ENCODE measurements at places on chromosomes 12 and 14.

DNA sequence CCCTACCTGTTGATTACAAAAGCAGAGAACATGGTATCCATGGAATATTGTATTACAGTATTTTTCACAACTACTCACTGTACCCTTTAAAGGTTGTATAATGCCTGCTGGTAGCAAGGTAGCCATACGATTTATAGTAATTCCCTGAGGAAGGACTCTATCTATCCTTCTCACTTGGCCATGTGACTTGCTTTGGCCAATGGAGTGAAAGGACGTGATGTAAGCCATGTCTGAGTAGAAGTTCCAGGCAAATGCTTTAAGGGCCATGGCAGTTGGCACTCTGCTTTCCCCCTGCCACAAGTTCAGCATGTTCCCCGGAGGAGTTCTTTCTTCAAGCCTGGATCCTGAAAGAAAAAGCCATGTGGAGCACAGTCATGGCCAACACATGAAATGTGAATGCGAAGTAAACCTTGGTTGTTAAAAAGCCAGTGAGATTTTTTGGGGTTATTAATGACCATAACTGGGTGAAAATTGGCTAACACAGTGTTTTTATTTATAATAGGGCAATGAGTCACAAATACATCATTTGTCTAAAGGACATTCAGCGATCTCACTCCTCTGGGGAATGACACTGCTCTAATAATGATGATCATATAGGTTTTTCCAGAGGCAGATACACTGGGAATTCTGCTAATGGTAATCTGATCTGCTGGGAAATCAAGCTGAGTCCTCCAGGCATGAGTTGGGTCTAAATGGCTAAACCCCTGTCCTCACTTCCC is 67.4 kb upstream of the SLC38A2 start:
- peak; percentile 22 for DNase-seq

GRCh38 chr12:75658901-75659823 is 147.8 kb upstream of the KRR1 start:
- peak; percentile 18 for DNase-seq

- DNase-seq = no peak
These were observed 495.1 kb upstream of the CCDC196 start for GRCh38 chr14:65991104-65991503.

GRCh38 chr14:22188318-22188717 is 400.7 kb downstream of the DAD1 start:
- DNase-seq = no peak

DNA sequence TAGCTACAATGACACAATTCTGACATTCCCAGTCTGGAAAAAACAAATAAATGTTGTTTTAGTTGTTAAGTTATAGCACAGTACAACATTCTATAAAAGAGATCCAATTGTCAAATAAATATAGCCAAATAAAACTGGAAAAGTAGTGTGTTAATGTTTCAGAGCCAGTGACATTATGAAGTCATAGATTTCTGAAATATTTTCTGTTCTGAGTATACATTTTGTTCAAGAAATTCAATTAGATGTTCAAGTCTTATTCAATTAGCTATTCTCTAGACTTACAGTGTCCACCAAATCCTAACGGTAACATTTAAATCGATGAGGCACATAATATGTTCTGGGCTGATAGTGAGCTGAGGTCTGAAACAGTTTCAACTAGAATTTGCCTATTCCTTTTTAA is 196.1 kb upstream of the ABCD2 start:
- no peak for DNase-seq

DNA sequence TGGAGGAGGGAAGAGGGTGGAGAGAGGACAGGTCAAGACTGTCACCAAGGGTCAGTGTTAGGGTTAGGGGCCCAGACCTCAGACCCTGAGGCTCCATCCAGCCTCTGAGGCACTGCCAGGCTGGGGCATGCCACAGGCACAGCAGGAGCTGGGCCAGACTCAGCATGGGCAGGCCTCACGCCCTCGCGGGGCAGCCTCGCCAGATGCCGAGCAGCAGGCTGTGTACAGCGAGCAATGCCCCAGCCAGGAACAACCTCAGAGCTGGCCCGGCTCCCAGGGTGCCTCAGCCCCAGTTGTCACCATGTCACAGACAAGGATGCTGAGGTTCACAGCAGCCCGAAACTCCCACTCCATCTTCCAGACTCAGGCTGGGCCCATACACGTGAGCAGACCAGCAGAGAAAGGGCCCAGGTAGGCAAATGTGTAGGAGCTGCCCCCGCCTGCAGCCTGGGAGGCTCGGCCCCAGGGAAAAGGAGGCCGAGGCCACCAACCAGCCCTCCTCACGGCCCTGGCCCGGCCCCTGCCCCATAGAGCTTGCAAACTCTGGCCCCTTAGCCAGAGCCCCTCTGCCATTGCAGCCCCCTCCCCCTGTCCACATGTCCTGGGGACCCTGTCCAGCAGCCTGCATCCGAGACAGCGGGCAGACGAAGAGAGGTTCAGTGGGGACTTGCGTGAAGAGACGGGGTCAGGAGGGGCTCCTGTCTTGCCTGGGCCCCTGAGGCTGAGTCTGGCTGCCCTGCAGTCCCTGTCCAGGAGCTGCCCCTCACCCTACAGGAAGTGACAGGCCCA is 7.5 kb downstream of the C14orf180 start:
- no peak for DNase-seq

DNA sequence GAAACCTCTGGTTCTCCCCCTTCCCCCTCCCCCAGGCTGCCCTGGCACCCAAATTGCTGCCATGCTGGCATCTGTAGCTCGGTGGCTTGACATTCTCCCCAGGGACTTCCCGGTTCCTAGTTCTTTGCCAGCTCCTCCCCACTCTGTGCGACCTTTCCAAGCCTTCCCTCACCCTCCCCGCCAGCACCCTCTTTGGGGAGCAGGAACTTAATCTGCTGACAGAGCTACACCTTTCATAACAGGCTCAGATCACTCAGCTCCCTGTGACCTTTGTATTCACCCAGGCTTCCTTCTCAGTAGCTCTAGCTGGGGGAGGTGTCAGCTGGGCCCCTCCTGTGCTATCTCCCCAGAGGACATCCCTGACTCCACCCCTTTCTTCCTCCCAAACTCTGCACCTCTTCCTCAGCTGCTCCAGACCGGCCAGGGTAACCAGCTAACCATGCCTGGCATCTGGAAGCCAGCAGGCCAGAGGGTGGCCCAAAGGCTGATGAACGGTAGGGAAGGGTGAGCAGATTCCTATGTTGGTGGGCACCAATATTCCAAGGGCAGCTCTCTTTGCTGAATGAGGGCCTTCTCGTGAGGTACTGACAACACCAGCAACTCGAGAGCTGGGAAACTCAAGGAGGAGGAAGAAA is 1.8 kb upstream of the COX14 start:
- DNase-seq = peak; percentile 80

GRCh38 chr12:47507221-47507620 is 198.6 kb downstream of the RPAP3 start:
- no peak for DNase-seq

DNA sequence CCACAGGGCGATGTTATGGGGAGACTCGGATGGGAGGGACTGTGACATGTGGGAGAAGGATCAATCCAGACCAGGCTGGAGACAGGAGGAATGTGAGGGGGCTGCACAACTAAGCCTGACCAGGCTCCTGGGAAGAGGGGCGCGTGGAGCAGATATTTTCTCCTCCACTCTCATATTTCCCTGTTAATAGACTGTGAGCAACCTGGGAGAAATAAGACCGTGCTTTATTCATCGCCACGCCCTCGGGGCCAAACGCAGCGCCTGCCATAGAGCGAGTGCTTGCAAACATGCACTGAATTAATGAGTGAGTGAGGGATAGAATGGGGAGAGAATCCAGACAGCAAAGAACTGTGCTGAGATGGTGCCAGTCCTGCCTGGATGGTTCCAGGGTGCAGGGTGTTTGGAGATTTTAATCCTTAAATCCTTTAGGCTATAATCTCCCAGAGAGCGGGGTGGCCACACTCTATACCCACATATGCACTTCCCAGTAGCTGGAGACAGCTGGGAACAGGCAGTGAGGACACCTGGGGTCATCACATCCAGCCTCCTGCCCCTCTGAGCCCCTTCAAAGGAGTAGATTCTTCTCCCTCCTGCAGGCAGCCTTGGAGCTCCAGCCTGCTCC is 13.6 kb upstream of the FAIM2 start:
- no peak for DNase-seq

- no peak for DNase-seq
These were observed 406.9 kb upstream of the SOX5 start for GRCh38 chr12:24356240-24356804.

GRCh38 chr12:75848431-75848925 is 183.1 kb downstream of the PHLDA1 start:
- DNase-seq = no peak

GRCh38 chr12:29026419-29026818 is 122.7 kb upstream of the FAR2 start:
- DNase-seq = no peak

DNA sequence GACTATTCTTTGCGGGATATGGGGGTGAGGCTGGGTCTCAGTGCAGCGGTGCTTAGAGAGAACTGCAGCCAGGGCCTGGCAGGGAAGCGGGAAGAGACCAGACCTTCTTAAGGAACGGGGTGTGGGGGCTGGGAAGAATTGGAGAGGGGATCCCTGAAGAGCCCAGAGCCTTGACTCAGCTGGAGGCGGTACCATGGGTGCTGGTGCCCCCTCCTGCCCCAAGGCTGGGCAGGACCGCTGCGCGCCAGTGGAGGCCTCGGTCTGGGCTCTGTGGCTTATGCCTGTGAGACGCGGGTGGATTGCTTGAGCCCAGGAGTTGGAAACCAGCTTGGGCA is 1.3 kb upstream of the RNU7-1 start:
- DNase-seq = no peak

GRCh38 chr12:6461401-6462233 is 8.9 kb downstream of the VAMP1 start:
- peak; percentile 91 for DNase-seq

- peak; percentile 71 for DNase-seq
These were observed 49.1 kb downstream of the NCOR2 start for GRCh38 chr12:124518051-124518932.

- no peak for DNase-seq
These were observed 161.9 kb downstream of the CAPZA3 start for GRCh38 chr12:18899678-18900317.

DNA sequence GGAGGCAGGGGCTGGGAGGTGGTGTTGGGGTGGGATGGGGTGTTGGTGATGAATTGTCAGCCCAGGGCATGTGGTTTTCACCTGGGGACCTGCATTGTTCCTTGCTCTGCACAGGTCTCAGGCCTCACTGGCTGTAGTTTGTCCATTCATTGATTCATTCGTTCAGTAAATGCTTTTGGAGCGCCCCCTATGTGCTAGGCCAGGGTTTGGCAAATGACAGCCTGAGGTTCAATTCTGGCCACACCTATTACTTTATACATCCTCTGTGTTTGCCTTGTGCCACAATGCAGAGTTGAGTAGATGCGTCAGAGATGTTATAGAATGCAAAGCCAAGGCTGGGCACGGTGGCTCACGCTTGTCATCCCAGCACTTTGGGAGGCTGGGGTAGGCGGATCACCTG is 4.7 kb downstream of the ADCK1 start:
- DNase-seq = peak; percentile 27

- peak; percentile 92 for DNase-seq
These were observed 43.7 kb downstream of the KDM2B start for GRCh38 chr12:121536899-121537813.

DNA sequence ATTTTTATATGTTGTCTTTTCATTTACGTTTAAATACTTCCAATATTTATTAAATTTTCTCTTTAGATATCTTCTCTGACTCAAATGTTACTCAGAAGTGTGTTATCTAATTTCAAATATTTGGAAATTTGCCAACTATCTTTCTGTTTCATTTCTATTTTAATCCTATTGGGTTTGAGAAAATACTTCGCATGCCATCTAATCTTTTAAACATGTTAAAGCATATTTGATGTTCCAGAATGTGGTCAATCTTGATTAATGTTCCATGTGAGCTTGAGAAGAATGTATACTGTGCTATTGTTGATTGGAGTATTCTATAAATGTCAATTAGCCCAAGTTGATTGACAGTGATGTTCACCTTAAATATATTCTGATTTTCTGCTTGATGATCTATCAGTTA is 11.9 kb upstream of the DCN start:
- no peak for DNase-seq

DNA sequence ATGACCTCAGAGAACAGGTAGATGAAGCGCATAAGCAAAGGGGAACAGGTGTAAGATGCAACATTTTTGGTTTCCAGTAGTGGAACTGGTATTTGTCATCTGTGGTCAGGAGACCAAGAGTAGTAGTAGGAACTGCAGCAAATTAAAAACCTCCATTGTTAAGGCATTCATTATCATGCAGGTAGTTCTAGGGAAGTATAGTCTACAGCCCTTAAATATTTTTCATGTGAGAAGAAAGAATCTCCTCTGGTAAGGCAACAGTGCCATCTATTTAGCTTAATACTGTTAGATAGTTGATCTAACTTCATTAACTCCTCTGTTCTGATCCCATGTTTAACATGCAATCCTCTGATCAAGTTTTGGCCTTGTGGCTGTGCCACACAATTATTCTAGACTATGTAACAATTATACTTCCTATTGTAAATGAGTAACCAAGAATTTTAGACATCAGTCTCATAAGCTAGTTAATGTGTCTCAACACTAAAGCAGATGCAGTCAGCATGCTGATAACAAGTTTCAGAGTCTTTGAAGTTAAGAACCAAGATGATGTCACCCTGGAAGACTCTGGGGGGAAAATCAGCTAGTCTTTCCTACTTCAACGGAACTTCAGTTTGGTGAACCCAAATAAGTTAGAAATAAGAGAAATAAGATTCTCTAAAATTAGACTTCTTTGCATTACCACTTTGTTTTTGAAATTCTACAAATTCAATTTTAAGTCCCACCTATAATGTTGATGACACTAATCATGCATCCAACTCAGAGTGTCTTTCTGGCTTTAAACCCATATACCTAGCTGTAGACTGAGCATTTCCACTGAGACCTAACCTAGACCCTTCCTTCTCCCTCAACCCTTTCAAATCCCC is 70.9 kb downstream of the STXBP6 start:
- no peak for DNase-seq

DNA sequence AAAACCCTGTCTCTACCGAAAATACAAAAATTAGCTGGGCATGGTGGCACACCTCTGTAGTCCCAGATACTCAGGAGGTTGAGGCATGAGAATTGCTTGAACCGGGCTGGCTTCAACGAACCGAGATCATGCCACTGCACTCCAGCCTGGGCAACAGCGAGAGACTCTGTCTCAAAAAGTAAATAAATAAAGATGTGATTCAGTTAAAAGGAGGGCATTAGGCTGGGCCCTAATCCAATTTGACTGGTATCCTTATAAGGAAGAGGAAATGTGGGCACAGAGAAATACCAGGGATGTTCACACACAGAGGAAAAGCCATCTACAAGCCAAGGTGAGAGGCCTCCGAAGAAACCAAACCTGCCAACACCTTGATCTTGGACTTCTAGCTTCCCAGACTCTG is 10.1 kb upstream of the DCAF4 start:
- DNase-seq = no peak

GRCh38 chr12:62301080-62301798 is 41.0 kb downstream of the USP15 start:
- DNase-seq = peak; percentile 14

- no peak for DNase-seq
These were observed 17.4 kb upstream of the LYZ start for GRCh38 chr12:69330475-69331473.

- DNase-seq = no peak
These were observed 107.0 kb downstream of the ATXN7L3B start for GRCh38 chr12:74644681-74645080.
